ENCODE measurements at places on chromosomes 3 and 15.

- DNase-seq, result no peak
Measured at GRCh38 chr3:194661946-194662345, 10.0 kb downstream of the LSG1 start.

GRCh38 chr3:162092751-162093150 is 596.1 kb downstream of the OTOL1 start:
- DNase-seq, result no peak

DNA sequence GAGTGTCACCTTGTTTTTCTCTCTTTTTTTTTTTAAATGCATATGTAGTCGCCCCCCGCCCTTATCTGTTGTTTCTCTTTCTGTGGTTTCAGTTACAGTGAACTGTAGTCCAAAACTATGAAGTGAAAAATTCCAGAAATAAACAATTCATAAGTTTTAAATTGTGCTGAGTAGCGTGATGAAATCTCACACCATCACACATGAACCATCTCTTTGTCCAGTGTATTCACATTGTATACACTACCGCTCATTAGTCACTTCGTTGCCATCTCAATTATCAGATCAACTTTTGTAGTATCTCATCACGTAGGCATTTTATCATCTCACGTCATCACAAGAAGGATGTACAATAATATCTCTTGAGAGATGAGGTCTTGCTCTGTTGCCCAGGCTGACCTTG is 62.5 kb upstream of the MLF1 start:
- DNase-seq, result no peak

DNA sequence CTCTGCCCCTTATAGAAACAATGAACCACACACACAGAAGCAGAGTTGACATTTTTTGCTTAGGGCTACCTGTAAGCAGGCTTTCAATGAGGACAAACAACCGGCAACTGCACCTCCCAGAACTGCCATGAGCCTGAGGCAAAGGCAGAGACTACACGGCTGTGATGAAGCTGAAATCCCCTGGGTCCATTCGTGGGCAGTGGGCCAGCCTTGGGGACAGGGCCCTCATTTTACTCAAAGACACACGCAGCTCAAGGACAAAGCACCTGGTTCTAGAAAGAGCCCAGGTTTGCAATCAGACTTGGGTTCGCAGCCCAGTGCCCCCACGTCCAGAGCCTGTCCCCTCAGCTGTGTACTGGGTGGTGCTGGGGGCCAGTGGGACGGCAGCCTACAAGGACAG is 17.9 kb downstream of the FAM174B start:
- DNase-seq, result no peak

GRCh38 chr3:29319262-29319661 is 38.4 kb downstream of the RBMS3 start:
- no peak for DNase-seq

- DNase-seq, result no peak
Measured at GRCh38 chr3:38022301-38022700, 7.1 kb downstream of the PLCD1 start.

DNA sequence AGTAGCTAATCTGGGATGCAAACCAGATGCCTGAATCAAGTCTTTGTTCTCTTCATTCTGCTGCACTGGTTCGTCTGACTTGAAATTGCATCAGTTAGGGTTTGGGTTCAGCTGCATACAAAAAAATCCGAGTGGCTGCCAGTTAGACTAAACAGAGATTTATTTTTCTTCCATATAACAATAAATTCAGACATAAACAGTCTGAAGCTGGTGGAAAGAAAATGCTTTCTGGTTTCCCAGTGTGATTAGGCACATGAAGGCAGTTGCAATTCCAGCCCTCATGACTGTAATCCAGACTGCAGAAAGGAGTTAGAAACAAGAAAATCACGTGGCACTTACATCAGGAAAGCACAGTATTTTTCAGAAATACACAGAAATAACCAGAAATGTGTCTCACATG is 930.7 kb downstream of the MCTP2 start:
- DNase-seq, result no peak

- DNase-seq, result no peak
Measured at GRCh38 chr15:51869060-51869421, 39.6 kb downstream of the TMOD3 start.

- DNase-seq, result no peak
Measured at GRCh38 chr3:31934018-31934417, 47.0 kb downstream of the OSBPL10 start.

DNA sequence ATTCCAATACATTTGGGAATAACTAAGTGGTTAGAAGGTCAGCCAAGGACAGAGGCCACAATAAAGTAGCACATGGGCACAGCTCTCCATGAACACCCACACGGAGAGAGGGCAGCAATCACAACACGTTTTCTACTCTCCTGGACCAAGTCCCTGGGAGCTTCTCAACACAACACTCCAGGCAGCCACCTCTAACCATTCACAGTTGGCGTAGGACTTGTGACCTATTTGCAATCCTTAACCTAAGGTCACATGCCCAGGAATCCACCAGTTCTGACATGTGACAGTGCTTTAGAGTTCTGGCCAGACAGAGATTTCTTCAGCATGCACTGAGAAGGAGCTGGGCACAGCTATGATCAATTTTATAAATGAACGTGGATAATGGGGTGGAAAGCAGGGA is 280.8 kb downstream of the SHQ1 start:
- no peak for DNase-seq

GRCh38 chr3:138325990-138326389 is 3.7 kb downstream of the NME9 start:
- no peak for DNase-seq

DNA sequence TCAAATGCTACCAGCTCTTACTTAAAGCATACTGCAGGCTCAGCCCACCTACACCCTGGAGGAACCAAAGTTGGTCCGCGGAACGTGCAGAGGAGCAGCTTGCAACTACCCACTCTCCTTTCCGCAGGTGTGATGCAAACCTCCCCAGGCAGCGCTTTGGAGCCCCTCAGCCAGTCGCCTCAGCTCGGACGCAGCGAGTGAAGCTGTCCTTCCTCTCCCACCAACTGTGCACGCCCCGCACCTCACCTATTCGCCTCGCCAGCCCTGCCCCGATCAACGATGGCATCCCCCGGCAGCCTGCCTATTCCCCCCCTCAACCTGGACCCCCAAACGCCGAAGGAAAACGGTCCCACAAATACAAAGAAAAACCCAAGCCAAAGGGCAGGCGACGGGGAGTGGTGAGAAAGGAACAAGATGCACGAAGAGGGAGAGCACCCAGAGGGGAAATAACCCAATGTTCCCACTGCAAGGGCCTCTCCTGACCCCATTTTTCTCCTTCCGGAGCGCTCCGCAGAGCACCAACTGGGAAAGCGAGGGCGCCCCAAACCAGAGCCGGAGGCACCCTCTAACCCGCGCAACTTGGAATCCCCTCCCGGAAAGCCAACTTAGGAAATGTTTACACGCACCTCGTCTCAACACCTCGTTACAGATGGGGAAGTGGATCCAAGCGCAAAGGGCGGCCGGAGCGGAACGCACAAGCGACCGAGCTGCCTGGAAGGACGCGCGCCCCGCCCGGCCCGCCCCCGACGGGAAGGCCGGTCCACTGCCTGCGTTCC is 665 bp downstream of the GLB1 start:
- DNase-seq, result no peak

GRCh38 chr15:52464040-52464439 is 64.6 kb downstream of the MYO5A start:
- no peak for DNase-seq

- no peak for DNase-seq
Measured at GRCh38 chr3:16069149-16069922, 105.1 kb upstream of the GALNT15 start.

DNA sequence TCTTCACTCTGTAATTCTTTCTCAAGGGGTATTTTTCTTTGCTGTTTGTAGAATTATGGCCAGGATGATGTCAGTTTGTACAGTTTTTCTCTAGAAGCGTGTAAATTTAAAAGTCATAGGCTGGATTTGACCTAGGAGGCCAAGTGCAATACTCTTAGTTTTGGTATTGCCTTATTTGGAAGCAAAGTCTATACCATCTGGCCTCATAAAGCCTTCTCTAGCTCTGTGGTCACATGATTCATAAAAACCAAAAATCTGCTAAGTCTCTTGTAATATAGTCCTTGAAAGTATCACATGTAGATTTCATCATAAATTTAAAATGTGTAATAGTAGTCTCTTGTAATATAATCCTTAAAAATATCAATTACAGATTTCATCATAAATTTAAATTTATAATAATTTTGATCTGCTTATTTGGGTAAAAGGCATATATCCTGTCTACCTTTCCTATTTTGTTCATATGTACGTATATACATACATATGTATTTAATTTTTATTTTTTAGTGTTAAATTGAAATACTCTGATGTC is 25.6 kb downstream of the TEX9 start:
- DNase-seq, result no peak

- DNase-seq, result no peak
Measured at GRCh38 chr3:64651741-64652241, 36.0 kb downstream of the ADAMTS9 start.

GRCh38 chr15:83694536-83694935 is 40.6 kb downstream of the ADAMTSL3 start:
- DNase-seq, result no peak

DNA sequence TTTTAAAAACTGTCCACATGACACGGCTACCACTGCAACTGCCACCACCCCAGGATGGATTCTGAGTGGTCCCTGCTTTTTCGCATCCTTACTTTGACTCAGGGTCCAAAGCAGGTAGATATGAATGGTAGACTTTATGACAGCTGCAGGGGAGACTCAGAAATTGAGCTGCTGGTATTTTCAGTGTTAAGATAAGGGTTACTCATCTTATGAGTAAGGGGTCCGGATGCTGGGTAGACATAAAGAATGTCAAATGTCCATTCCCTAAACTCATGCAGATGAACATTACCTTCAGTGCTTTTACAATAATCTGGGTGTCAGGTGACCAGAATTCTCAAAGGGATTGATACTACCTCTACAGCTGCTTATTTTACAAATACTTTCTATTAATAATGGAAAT is 25.9 kb upstream of the BBX start:
- no peak for DNase-seq

DNA sequence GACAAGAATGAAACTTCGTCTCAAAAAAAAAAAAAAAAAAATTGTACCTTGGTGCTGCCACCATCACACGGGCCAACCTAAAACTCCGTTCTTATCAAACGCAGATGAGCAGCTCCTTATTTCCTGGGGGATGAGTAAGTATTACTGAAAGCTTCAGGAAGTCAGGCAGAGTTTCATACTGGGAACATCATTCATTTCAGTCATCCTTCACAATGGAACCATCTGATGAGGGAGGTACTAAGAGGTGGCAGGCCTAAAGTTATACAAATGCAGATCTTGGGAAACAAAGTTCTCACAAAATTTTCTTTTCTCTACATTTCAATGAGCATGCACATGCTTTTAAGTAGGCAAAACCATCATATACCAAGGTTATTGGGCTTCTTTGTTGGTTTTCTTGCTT is 636.0 kb upstream of the LMCD1 start:
- no peak for DNase-seq

GRCh38 chr3:188284455-188285212 is 130.7 kb downstream of the LPP start:
- DNase-seq, result no peak

DNA sequence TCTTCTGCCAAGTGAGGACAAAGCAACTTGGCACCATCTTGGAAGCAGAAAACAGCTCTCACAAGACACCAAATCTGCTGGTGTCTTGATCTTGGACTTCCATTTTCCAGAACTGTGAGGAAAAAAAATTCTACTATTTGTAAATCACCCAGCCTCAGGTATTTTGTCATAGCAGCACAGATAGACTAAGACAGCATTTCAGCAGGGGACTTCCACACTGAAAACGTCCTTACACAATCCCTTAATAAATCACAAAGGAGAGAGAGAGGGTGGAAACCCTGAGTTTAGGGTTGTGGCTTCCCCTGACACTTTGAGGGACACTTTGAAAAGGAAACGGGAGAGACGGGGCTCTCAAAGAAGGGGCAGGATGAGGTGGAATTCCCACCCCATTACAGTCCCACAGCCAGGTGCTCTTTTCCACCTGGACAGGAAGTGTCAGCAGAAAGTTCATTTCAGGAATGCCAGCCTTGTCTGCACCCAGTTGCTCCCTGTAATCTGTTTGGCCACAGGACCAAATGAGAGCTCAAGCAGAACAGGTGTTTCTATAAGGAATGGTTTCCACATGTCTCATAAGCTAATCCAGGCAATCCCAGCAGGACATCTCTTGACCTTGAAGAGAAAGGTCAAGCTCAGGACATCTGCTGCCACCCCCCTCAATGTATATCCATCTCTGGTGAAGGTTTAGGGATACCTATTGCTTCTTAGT is 51.3 kb downstream of the MYLK start:
- no peak for DNase-seq

DNA sequence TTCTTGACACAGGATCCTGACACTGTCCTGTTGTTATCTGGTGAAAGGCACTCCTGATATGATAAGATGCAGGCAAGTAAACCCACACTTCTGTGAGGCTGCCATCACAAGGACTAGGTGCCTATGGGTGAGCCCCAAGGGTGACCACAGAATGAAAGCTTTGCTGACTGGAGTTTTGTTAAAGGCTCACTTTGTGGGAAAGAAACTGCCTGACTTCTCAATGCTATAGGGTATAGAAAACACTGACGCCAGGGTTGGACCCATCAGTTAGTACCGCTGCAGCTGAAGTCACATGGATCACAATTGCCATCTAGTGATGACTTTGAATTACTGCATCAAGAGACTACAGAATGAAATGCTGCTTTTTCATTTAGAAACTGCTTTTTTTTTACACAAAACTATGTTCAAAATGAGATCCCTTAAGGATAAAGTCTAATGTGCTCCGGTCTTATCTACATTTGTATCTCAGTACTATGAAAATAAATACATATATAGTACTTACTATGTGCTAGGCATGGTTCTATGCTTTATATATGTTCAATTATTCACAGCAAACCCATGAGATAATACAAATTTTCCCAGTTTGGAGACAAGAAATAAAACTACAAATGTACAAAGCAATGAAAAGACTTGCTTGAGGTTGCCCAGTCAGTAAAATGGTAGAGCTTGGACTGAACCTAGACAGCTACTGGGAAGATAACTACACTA is 64.2 kb upstream of the CMSS1 start:
- DNase-seq, result peak; percentile 49

- no peak for DNase-seq
Measured at GRCh38 chr3:145370870-145371269, 790.1 kb downstream of the PLOD2 start.

Measured in SHP77 treated with DMSO at 0.1 percent for 48 hours (cell line).